ENCODE measurements at places on chromosomes 11 and 22. TPM values are rescaled to one million over a fixed set of nuclear protein-coding genes. Genes with fewer than 3 reads are reported as not detected.
A peak's percentile ranks its signal among the peaks of the same experiment; 100 is the strongest.

- H3K4me3 ChIP-seq: no peak overlapping the region
- no peak overlapping the region for H3K27ac ChIP-seq
- no peaks in the 10 kb centered on the region for H3K36me3 ChIP-seq
- H3K4me1 ChIP-seq: no peaks in the 10 kb centered on the region
- no peak for DNase-seq
- H3K27me3 ChIP-seq: peaks cover 19% of the 10 kb centered on the region
Measured at GRCh38 chr11:130781931-130782330, 134.3 kb downstream of the SNX19 start.

DNA sequence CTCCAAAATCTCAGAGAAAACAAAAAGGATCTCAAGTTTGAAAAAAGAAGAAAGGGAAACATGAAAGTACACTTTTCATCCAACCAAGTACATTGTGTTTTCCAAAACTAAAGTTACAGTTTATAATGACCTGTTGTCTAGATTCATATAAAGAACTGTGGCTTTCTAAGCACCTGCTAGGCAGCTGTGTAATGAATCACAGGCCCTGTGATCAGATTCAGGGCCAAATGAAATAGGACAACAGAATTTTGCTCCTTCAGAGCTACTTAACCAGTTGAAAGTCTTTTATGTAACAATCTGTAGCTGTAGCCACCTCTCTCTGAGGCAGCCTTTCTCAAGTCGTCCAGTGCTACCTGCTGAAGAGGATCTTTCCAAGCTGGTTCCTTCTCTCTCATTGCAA is 960.0 kb upstream of the RAG2 start:
- no peaks in the 10 kb centered on the region for H3K36me3 ChIP-seq
- H3K4me3 ChIP-seq: no peak overlapping the region
- DNase-seq: no peak
- H3K27ac ChIP-seq: no peak overlapping the region
- H3K27me3 ChIP-seq: no peaks in the 10 kb centered on the region

DNA sequence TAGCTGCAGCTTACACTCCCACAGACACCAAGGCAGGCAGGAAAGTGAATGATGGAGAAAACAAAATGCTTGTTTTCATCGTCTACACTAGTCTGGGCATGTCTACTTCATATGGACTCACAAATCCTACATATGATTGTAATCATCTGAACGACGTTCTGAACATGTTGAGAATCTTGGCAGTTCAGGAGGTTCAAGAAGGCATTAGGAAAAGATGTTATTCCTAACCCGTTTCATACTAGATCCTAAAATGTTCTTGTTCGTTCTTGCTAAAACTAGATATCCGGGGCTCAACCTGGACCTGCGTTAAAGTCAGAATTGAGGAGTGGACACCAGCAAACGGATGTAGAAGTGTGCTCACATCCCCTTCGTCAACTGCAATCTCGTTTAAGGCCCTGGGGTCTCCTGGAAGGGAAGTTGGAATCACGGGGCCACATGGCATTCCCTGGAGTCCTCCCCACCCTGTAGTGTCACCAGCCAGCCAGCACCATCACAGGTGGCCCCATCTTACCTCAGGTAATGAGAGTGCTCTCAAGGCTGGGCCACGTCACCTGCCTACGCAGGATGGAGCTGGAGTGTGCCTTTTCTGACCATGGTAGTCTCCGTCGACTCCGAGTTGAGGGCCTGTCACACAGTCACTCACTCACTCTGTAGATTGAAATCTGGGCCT is 37.3 kb downstream of the C11orf58 start:
- peaks cover 2% of the 10 kb centered on the region for H3K36me3 ChIP-seq
- no peaks in the 10 kb centered on the region for H3K27me3 ChIP-seq
- peaks cover 2% of the 10 kb centered on the region for H3K4me1 ChIP-seq
- DNase-seq: no peak
- H3K4me3 ChIP-seq: no peak overlapping the region

GRCh38 chr11:126978165-126978564 is 22.4 kb downstream of the KIRREL3 start:
- no peaks in the 10 kb centered on the region for H3K4me1 ChIP-seq
- H3K36me3 ChIP-seq: no peaks in the 10 kb centered on the region
- peaks cover 43% of the 10 kb centered on the region for H3K27me3 ChIP-seq
- DNase-seq: no peak
- H3K4me3 ChIP-seq: no peak overlapping the region

DNA sequence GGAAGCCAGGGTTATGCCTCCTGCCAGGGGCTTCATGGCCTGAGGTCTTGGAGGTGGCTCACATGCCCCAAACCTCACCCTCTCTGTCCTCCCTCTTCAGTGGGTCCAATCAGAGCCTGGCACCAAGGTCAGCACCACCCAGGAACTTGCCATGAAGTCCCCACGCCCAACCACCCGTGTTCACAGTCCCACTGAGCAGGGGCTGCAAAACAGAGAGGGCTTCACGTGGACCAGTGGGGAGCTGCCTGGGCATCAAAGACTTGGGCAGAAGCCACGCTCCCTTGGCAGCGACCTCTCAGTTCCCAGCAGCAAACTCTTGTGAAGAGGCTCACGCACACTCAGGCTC is 425.8 kb upstream of the B3GAT1 start:
- peaks cover 2% of the 10 kb centered on the region for H3K4me1 ChIP-seq
- peaks cover 33% of the 10 kb centered on the region for H3K27me3 ChIP-seq
- H3K4me3 ChIP-seq: no peak overlapping the region
- no peak overlapping the region for H3K27ac ChIP-seq

DNA sequence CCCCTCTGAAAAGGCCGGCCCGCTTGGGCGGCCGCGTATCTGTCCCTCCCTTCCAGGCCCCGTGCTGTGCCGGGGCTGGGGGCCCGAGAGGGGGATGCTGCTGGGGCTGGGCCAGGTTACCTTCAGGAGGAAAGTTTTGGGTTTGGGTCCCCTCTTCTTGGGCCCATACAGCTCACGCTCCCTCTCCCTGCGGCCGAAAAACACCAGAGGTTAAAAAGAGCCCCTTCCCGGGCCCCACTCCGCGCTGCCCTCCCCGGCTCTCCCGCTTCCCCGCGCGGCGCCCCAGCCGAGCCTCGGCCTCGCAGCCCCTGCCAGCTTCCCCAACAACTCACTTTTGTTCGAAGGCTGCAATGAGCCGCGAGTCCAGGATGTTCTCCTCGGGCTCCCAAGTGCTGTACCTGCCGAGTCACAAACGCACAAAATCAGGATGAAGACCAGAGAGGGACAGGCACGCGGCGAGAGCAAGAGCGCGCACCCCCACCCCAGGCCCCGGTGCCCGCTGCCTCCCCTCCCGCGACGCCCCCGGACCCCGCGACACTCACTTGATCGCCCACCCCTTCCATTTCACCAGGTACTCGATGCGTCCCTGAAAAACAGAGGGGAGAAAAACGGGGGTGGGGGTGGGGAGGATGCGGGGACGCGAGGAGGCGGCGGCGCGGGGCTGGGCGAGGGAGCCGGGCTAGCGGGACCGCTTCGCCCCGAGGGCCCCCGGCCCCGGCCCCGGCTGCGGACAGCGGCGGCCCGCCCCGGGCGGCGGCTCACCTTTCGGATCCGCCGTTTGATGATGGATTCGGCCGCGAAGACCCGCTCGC is 450 bp downstream of the CBX6 start:
- DNase-seq: no peak
- H3K27me3 ChIP-seq: no peaks in the 10 kb centered on the region
- H3K27ac ChIP-seq: peak overlapping the region; percentile 93

DNA sequence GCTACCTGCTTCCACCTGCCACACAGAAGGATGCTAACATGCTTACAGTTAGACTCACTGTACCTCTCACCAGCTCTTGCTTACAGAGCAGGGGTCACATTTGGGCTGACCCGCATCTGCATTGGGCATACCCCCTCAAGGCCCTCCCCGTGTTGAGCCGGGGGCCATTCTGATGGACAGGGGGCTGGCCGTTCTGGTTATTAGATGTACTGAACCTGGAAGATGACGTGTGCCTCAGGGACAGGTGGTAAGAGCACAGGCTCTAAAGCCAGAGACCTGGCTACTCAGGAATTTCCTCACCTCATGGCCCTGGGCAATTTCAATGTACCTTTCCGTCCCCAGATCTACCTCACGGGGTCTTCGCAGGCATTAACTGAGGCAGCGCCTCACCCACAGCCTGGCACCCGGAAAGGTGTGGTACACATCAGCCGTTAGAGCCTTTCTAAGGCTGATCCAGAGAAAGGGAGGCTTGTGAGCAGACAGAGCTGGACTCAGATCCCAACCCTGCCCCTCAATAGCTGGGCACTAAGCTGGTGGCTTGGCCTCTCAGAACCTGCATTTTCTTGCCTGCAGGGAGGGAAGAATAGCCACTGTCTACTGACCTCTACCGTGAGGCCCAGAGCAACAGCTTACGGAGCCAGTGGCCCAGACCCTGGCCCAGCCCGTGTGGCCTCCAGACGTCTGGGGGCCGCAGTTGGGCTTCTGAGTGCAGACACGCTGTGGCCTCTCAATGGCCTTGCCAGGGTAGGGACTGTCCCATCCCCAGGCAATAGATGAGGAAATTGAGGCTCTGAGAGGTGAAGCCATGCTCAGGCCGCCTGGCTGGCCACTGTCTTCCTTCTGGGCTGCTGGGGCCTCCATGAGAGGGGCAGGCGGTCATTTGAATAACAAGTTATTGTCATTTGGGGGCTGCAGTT is 100.6 kb downstream of the MORC2 start:
- H3K27me3 ChIP-seq: no peaks in the 10 kb centered on the region
- H3K27ac ChIP-seq: no peak overlapping the region
- peaks cover 2% of the 10 kb centered on the region for H3K4me1 ChIP-seq

GRCh38 chr11:104614961-104615360 is 283.3 kb downstream of the CASP12 start:
- H3K4me1 ChIP-seq: no peaks in the 10 kb centered on the region
- no peak overlapping the region for H3K4me3 ChIP-seq
- no peak for DNase-seq
- no peaks in the 10 kb centered on the region for H3K36me3 ChIP-seq
- H3K27me3 ChIP-seq: no peaks in the 10 kb centered on the region
- no peak overlapping the region for H3K27ac ChIP-seq

GRCh38 chr11:72119198-72119597 is 6.7 kb upstream of the ANAPC15 start:
- peaks cover 39% of the 10 kb centered on the region for H3K27me3 ChIP-seq
- H3K36me3 ChIP-seq: peaks cover 2% of the 10 kb centered on the region
- H3K4me1 ChIP-seq: no peaks in the 10 kb centered on the region
- no peak for DNase-seq

GRCh38 chr11:77090046-77090372 is 12.6 kb upstream of the OMP start:
- no peak overlapping the region for H3K27ac ChIP-seq
- H3K4me1 ChIP-seq: peaks cover 6% of the 10 kb centered on the region
- no peaks in the 10 kb centered on the region for H3K27me3 ChIP-seq
- DNase-seq: no peak
- H3K4me3 ChIP-seq: no peak overlapping the region
- H3K36me3 ChIP-seq: no peaks in the 10 kb centered on the region

DNA sequence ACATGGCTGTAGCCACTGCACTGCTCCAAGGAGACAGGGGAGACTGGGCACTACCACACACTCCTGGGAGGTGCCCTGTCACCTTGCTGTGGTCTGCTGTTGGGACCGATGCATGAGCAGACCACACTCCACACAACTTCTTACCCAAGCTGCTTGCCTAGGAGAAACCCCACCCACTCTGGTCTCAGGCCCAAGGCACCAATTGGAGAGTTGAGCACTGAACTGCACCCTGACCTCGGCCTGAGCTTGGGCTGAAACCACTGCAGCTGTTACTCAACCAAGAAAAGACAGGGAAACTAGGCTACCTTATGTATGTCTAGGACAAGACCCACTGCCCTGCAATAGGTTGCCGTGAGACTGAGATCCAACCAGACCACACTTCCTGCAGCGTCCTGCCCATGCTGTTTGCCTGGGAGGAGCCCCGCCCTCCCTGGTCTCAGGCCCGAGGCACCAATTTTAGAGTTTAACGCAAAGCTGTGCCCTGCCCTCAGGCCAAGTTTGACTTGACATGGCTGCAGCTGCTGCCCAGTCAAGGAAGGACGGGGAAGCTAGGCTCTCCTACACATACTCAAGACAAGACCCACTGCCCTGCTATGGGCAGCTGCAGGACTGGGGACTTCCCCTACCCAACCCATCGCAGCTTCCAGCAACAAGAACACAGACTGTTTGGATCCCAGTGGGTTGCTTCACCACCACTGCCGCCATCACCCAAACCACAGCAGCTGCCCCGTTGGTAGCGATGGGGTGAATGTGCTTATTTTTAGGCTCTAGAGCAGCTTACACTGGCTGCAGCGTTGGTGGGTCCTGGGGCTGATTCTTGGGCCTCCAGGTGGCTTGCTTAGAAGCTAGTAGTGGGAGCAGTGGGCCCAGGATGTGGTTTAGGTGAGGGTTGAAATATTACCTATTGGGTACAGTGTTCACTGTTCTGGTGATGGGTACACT is 66.8 kb downstream of the BRD1 start:
- no peaks in the 10 kb centered on the region for H3K36me3 ChIP-seq
- H3K27me3 ChIP-seq: peaks cover 14% of the 10 kb centered on the region
- H3K4me1 ChIP-seq: peaks cover 6% of the 10 kb centered on the region

GRCh38 chr11:437228-437870 is 4.5 kb downstream of the ANO9 start:
- no peak overlapping the region for H3K27ac ChIP-seq
- no peak overlapping the region for H3K4me3 ChIP-seq
- H3K27me3 ChIP-seq: no peaks in the 10 kb centered on the region
- H3K4me1 ChIP-seq: peaks cover 28% of the 10 kb centered on the region
- DNase-seq: no peak

- H3K4me1 ChIP-seq: peaks cover 33% of the 10 kb centered on the region
- no peaks in the 10 kb centered on the region for H3K27me3 ChIP-seq
- DNase-seq: no peak
- H3K4me3 ChIP-seq: no peak overlapping the region
- H3K36me3 ChIP-seq: no peaks in the 10 kb centered on the region
- H3K27ac ChIP-seq: peak overlapping the region; percentile 95
Measured at GRCh38 chr11:16793511-16793910, 55.1 kb downstream of the C11orf58 start.

DNA sequence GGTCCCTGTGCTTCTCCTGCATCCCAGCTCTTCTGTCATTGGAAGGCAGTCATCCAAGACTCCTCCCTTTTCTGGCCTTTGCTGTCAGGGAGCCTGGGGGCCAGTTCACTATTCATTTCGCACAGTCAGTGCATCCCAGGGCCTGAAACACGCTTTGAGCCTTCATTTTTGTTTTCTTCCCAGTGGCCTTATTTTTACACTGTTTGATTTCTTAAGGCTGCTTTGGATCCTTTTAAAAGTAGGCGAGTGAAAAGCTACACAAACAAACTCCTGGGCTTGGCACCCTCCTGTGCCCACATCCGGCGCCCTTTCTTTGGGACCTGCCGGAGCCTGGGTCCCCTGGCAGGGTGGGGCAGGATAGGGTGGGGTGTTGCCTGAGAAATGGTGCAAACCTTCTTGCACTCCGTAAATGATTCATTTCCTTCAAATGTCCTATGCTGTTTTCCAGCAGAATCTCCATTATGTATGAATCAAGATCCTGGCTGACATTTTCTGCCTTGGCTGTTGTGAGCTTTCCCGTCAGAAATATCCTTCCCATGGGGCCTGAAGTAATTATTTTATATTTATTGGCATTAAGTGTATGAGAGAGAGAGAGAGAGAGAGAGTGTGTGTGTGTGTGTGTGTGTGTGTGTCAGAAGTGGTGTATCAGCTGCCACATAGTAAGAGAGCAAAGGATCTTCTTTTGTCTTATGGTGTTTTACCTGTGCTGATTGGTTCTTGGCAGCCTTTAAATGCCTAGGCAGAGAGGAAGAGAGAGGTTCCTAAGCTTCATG is 45.6 kb downstream of the BCR start:
- H3K4me3 ChIP-seq: peak overlapping the region; percentile 77
- H3K4me1 ChIP-seq: peaks cover 58% of the 10 kb centered on the region
- H3K27ac ChIP-seq: peak overlapping the region; percentile 93
- DNase-seq: peak; percentile 31
- H3K36me3 ChIP-seq: peaks cover 10% of the 10 kb centered on the region

GRCh38 chr11:107307991-107308390 is 149.6 kb downstream of the CWF19L2 start:
- H3K4me1 ChIP-seq: no peaks in the 10 kb centered on the region
- H3K27ac ChIP-seq: no peak overlapping the region

MAFF gene
- total RNA-seq: 44.4 TPM

GRK2 gene
- 264 TPM for total RNA-seq

PGGHG gene
- total RNA-seq: 350 TPM

PGA4 gene
- not detected for total RNA-seq
